ENCODE measurements at places on chromosomes 13 and 19.

GRCh38 chr13:108700422-108701170 is 71.2 kb downstream of the MYO16 start:
- peak; percentile 96 for DNase-seq

GRCh38 chr13:35672611-35673010 is 196.1 kb upstream of the MAB21L1 start:
- no peak for DNase-seq

GRCh38 chr19:5793188-5793587 is 2.2 kb upstream of the DUS3L start:
- no peak for DNase-seq

DNA sequence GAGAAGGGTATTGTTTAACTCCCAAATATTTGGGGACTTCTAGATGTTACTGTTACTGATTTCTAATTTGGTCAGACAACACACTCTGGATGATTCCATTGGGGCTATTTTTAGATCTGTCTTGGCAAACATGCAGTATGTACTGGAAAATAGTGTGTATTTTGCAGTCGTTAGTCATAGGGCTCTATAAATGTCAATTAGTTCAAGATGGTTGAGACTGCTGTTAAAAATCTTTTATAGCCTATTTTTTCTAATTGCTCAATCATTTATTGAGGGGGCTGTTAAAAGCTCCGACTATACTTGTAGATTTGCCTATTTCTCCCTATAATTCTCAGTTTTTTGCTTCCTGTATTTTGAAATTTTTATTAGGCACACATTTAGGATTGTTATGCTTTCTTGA is 31.4 kb downstream of the PPP5C start:
- DNase-seq, result peak; percentile 81

DNA sequence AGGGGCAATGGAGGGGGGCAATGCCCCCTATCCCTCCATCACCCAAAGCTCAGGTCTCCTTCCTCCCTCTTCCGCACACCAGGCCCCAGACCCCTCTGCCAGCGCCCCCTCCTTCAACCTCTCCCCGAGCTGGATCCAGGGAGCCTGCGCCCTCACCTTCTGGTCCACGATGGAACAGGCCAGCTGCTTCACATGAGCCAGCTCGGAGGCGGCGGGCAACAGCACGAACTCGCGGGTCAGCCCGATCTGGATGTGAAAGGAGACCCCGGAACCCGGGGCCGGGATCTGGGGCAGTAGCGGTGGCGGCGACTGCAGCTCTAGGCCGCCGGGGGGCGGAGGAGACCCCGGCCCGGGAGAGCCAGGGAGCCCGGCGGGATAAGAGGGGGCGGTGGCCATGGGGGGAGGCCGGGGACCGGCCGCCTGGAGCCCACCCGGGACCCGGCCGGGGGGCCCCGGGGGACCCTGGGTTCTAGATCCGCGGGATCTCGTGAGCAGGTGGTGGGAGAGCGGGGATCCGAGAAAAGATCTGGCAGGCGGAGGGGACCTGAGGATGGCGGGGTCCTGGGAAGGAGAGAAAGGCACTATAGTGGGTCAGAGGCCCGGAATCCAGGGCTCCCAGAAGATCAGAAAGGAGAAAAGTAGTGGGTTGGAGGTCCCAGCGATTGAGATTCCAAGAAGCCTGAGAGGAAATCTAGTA is 791 bp downstream of the PRKD2 start:
- no peak for DNase-seq

- no peak for DNase-seq
Observed at GRCh38 chr19:44258136-44258535, 1.6 kb upstream of the ZNF233 start.

DNA sequence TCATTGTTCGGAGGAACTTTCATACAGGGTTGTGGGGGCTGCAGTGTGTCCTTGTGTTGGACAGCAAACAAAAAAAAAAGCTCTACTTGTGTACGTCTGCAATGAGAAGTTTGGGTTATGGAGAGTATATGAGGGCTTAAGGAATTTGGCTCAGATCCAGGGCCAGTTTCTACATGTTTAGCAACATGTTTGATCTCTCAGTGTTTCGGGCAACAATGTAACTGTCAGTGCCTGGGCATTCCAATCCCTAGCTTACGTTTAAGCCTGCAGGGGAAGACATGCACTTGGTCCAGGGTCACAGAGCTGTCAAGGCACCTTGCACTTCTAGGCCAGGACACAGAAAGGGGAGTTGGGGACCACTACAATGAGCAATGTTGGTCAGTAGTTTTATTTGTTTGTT is 13.9 kb downstream of the ZNF543 start:
- peak; percentile 35 for DNase-seq

DNA sequence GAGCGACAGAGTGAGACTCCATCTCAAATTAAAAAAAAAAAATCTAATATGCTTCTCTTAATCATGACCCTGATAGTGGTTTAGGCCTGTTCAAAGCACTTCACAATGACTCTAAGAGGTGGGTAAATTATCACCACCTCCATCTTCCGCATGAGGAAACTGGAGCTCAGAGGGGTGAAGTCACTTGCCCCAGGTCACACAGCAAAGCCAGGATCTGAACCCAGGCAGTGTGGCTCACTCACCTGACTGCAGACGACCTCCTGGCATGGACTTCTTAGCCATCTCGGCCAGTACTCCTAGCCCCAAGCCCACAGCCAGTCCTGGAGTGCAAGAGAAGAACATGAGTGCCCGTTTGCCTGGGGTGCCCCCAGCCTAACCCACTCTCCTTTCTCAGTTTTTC is 6.9 kb downstream of the COQ8B start:
- no peak for DNase-seq

DNA sequence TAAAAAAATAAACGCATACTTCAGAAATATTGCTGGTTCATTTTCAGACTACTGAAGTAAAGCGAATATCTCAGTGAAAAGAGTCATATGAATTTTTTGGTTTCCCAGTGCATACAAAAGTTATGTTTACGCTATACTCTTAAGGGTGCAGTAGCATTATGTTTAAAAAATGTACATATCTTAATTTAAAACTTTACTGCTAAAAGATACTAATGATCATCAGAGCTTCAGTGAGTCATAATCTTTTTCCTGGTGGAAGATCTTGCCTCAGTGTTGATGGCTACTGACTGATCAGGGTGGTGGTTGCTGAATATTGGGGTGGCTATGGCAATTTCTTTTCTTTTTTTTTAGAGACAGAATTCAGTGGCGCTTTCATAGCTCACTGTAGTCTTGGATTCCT is 48.9 kb downstream of the NDFIP2 start:
- DNase-seq, result no peak

- no peak for DNase-seq
Observed at GRCh38 chr13:51231456-51231855, 9.3 kb downstream of the FAM124A start.

GRCh38 chr13:44504116-44504515 is 72.0 kb downstream of the TSC22D1 start:
- no peak for DNase-seq

DNA sequence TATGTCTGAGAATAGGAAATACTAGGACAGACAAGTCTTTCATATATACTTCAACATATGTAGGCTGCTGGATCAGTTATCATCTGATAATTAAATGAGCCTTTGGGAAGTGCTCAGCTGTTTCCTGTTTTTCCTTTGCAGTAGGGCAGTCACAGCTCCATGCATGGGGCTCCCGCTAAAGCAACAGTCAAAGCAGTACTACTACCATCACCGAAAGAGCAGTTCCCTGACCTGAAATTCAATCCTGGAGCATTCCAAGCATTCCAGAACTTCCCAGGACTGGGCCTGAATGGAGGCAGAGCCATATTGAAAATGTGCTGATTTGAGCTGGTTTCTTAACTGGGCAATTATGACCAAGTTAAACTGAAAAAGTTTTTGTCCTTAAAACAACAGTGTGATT is 20.5 kb downstream of the MICU2 start:
- peak; percentile 83 for DNase-seq

DNA sequence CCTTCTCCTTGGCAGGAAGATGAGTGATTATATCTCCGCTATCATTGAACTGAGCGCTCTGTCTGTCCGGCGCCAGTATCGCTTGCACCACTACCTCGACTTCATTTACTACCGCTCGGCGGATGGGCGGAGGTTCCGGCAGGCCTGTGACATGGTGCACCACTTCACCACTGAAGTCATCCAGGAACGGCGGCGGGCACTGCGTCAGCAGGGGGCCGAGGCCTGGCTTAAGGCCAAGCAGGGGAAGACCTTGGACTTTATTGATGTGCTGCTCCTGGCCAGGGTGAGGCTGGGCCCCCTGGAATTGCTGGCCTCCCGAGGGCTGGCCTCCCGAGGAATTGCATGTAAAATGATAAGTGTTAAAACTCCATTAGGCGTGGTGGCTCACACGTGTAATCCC is 32.1 kb downstream of the CYP4F22 start:
- DNase-seq, result no peak

DNA sequence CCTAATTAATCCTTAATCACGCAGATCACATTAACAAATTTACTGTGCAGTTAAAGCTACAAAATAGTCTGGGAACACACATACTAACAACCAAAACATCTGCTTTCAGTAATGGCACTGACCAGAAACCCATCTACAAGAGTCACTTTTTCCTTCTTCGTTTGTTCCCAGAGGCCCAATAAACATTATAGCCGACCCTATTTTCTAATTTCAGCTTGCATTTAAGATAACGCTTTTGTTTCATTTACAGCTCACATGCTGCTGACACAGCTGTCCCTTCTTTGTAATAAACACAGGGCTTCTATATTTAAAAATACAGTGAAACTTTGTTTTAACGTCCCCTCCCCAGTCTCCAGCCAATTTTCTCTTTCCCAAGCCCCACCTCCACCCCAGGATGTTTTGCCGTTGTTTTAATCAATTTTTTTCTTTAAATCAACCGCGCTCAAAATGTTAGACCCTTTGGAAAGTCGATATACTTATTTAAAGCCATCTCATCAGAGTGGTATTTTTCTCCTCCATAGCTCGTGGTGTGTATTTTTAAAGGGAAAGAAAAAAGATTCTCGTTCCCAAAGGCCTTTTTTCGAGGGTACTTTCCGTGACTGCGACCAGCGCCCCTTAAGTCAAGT is 1.7 kb upstream of the WBP4 start:
- peak; percentile 31 for DNase-seq

DNA sequence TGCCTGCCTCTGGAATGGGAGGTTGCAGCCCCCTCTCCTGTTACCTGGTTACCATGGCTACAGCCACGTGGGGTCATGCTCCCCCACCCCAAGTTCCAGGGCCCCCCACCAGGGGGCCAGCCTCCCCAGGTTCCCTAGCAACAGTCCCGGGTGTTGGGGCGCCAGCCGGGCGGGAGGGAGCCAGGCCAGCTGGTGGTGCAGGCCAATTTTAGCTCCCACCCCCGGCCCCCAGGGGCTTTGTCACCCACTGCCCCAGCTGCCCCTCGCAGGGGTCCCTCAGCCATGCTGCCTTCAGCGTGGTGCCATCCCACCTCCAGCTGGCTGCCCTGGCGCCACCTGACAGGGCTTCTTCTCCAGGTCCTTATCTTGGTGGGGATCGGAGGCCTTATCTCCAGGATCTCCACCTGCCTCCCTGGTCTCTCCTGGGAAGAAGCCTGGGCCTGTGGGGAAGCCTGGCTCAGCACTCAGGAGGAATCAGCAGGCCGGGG is 3.0 kb downstream of the MARK4 start:
- no peak for DNase-seq

DNA sequence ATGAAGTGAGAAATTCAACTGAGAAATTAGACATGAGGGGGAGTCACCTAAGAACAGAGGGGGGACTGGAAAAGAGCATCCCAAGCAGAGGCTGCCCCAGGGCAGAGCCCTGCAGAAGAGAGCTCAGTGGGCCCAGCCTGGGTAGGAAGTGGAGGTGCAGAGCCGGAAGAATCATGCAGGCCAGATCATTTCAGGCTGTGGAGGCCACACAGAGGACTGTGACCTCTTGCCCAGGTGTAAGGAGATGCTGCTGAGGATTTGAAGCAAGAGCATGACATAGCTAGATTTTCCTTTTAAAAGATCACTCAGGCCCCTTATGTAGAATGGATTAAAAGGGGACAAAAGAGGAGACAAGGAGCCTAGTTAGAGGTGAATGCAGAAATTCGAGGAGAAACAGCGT is 63.9 kb upstream of the SPATA13 start:
- DNase-seq, result no peak

DNA sequence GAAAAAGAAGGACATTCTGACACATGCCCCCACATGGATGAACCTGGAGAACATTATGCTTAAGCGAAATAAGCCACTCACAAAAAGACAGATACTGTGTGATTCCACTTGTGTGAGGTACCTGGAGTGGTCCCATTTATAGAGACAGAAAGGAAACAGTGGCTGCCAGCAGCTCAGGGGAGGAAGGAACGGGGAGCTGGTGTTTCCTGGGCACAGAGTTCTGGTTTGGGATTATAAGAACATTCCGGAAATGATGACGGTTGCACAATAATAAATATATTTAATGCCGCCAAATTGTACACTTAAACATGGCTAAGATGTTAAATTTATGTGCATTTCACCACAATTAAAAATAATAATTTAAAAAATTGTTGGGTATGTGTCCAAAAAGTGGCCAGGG is 33.0 kb downstream of the SERP2 start:
- no peak for DNase-seq

DNA sequence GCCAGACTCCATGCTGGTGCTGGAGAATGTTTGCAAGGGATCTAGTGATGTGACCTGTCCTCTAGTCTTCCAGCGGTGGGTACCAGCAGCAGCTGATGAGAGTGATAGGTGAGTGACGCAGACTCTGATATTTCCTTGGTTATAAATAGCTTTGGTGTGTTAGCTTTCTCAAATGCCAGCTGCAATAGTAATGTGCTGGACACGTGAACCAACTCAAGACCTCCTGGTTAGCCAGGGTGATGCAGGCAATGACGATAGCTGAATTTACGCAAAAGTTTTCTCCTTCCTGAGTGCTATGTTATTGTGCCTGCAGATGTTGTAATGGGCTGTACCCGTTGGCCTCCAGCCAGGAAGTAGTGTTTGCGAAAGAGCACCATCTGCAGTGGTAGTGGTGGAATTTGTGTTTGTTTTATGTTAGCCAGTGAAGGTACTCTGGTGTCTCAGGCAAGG is 129.5 kb downstream of the CYSLTR2 start:
- DNase-seq, result peak; percentile 100

DNA sequence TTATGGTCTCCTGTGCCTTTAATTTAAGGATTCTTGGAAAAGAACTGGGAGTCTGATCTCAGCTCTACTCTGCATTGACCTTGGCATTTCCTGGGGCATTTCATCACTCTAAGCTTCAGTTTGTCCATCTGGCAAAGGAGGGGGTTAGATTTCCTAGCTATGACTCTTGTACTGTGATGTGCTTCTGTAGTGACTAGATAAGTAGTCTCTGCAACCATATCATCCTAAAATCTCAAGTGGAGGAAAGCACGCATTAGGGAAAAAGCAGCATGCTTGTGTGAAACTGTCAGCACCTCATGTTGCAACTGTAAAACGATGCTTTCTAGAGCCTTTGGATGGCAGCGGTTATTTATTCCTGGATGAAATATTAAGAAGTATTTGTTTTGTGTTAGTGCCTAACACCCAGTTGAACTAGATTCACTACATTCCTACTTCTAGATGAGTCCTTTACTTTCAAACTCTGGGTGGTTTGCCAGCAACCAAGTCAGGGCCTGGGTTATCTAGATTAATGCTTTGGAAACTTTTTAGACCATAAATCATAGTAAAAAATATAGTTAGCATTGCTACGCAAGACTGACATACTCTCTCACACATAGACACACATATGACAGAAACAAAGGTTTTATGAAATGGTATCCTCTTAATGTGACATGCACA is 6.8 kb downstream of the WDFY2 start:
- peak; percentile 92 for DNase-seq

All from choroid plexus epithelial cell (primary cell).